ENCODE measurements at places on chromosomes 1 and 21. TPM values are rescaled to one million over a fixed set of nuclear protein-coding genes. Genes with fewer than 3 reads are reported as not detected.

INSRR gene
- not detected for total RNA-seq

CLCA1 gene
- total RNA-seq: not detected

WLS gene
- 38.8 TPM for total RNA-seq

CENPS gene
- total RNA-seq: 5.3 TPM

NME7 gene
- 30.4 TPM for total RNA-seq

FTCD gene
- not detected for total RNA-seq

NTRK1 gene
- total RNA-seq: not detected

CCDC185 gene
- total RNA-seq: not detected

SPRR3 gene
- total RNA-seq: 51.4 TPM

MRTO4 gene
- total RNA-seq: 34.5 TPM

PGD gene
- total RNA-seq: 59.8 TPM

SPRR2B gene
- not detected for total RNA-seq

PRAMEF20 gene
- total RNA-seq: not detected

GJA9 gene
- 0.24 TPM for total RNA-seq

CFHR2 gene
- not detected for total RNA-seq

TSSK3 gene
- total RNA-seq: not detected

KCNK2 gene
- total RNA-seq: not detected

GNAT2 gene
- 0.64 TPM for total RNA-seq

CLIC6 gene
- not detected for total RNA-seq

NBPF20 gene
- 1.2 TPM for total RNA-seq

NGF gene
- 2.8 TPM for total RNA-seq

GNPAT gene
- total RNA-seq: 70.8 TPM

CLDN17 gene
- total RNA-seq: not detected

CXADR gene
- total RNA-seq: 29.0 TPM

ESRRG gene
- not detected for total RNA-seq

Measured in tracheal epithelial cell (primary cell).